ENCODE measurements at places on chromosomes 12 and 14.

DNA sequence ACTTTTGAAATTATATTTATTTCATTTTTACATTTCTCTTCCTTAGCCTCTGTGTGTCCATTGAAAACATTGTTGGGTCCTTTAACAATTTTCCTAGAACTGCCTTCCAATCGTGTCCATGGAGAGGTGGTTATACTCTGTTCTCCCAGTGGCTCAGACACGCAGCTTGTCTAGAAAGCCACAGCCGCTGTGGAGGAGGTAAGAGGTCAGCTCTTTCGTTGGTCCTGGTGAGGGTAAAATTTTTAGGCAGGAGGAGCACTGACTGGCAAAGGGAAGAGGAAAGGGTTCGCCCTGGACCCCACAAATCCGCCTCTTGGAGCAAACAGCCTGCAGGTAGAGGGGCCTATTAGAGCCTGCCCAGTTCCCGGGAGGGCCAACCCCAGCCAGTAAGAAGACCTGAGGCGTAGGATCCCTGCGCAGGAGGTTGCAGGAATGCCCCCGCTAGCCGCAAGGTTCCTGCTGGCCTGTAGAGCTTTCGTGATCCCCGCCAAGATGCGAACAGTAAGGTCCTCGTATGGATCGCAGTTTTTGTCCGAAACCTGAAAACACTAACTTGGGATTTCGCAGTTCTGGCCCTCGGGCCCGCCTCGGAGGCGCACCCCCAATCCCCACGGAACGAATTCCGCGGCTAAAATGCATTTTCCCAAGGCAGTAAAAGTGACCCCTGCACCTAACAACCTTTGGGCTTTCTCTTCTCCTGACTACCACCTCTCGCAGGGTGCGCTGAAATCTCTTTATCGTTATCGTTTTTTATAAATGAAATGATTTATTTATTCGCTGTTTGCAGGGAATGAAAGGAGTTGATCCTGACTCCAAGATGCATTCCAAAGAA, 7.5 kb upstream of the PAX9 start:
- DNase-seq: no peak

GRCh38 chr14:103002578-103003350, 54.6 kb downstream of the CDC42BPB start:
- no peak for DNase-seq

- DNase-seq: peak; percentile 53
Observed at GRCh38 chr14:51977075-51977474, 12.3 kb upstream of the RTRAF start.

DNA sequence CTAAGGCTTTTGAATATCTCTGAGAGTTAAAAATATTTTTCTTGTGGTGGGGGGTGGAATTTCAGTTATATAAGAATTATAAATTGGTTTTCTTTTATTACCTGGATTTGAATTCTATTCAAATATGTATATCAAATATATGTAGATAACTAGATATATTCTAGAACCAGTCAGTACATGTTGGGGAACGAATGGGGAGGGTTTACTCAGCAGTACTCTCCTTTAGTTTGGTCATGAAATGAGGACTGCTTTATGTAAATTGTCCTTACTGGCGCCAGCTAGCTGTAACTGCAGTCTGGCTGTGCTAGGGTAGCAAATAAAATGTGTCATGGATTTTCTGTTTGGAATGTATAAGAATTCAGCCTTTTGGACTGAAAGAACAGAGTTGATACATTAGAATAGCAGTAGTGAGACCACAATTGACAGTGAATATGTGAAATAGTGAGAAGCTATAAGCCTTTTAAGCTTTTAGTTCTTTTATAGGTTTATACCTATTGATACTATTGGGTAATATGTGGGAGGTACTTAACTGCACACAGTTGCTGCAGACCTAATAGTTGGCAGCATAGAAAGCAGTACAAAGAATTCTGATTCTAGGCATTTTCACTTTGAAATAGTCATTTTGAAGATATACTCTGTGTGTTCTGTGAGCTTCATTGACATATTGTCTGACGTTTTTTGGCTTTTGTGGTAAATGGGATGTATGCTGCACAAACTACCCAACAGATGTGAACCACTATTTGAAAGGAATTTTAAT, 29.0 kb downstream of the ATF7IP start:
- DNase-seq: peak; percentile 86

DNA sequence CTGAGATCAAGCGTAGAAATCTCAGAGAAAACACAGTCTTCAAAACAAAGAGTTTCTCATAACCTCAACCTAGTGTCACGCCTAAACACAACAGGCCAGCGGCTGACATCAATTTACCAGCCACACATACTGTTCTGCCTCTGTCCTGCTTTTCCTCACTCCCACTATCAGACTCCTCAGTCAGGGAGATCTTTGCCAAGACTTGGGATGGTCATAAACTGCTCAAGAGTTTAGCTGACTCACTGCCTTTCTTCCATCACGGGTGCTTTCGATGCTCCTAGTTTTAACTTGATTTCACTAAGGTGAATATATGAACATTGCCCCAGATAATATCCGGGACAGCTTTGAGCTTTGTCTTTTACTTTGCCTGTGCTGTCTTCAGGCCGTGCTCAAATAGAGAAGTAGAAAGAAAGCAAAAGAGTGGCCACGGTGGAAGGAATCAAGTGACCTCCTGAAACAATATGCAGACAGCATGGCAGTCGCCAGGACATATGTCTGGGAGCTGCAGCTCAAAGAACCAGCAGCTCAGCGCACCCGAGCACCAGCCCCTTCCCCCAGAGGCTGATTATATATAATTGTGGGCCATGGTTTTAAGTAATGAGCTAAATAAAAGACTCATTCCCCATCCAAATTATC, 12.1 kb downstream of the MDM1 start:
- DNase-seq: peak; percentile 68

GRCh38 chr12:132559652-132560363, 50.6 kb downstream of the LRCOL1 start:
- peak; percentile 33 for DNase-seq

DNA sequence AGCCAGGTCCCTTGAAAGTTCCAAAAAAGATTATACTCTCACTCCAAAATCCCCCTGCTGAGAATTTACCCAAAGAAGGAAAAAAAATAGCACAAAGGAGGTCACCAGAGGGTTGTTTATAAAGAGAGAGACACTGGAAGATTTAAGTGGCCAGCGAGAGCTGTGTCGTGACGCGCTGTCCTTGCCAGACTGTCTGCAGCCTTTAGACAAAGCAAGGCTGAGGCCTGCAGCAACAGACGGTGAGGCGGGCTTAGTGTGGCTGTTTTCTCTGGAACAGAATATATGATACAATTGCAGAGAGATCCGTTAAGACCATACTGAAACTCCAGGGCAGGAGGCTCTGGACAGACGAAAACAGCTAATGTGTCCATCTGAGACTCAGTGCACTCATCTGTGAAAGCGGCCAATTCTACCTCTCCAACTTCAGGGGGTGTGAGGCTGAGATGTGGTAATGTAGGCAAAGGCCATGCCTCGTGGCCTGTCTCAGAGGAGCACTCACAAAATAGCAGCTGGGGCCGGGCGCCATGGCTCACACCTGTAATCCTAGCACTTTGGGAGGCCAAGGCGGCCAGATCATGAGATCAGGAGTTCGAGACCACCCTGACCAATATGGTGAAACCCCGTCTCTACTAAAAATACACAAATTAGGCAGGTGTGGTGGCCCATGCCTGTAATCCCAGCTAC, 36.2 kb downstream of the ANAPC7 start:
- DNase-seq: no peak

GRCh38 chr12:117724543-117724942, 244.2 kb downstream of the KSR2 start:
- no peak for DNase-seq

DNA sequence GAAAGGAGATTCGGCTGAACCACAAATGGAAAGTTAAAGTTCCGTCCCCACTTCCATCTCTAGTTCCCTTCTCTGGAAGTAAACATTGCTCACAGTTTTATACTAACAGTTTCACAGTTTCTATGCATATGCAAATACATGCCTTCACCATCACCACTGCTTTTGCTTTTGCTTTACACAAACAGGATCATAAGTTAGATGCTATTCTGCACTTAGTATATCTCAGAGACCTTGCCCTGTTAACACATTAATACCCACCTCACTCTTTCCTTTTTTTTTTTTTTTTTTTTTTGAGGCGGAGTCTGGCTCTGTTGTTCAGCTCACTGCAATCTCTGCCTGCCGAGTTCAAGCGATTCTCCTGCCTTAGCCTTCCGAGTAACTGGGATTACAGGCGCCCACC, 890 bp downstream of the TEP1 start:
- peak; percentile 25 for DNase-seq

GRCh38 chr12:2248901-2249381, 196.2 kb downstream of the CACNA1C start:
- DNase-seq: no peak

- peak; percentile 83 for DNase-seq
Observed at GRCh38 chr12:127162902-127163301, 1104.1 kb upstream of the TMEM132C start.

- no peak for DNase-seq
Observed at GRCh38 chr12:47734725-47735480, 9.6 kb upstream of the ENDOU start.

GRCh38 chr14:105465209-105466031, 9.2 kb upstream of the CRIP2 start:
- no peak for DNase-seq

DNA sequence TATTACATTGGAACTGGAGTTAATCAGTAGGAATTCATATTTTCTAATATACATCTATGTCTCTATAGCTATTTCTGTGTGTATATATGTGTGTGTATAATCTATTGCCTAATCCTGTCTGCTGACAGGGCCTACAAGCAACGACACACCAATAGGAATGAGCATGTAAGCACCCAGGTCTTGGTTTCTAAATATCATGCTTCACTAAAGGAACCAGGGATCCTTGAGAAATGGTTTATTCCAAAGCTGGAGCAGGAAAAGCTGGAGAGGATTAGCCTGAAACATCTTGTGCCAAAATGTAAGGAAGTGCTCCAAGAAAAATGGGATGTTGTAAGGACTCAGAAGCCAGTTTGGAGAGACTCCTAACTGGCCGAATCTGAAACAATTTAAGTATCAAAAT, 29.3 kb upstream of the LGALS3 start:
- peak; percentile 34 for DNase-seq

GRCh38 chr14:63241096-63241495, 36.9 kb downstream of the RHOJ start:
- no peak for DNase-seq

- DNase-seq: peak; percentile 90
Observed at GRCh38 chr12:92539110-92539749, 163.6 kb upstream of the PLEKHG7 start.

DNA sequence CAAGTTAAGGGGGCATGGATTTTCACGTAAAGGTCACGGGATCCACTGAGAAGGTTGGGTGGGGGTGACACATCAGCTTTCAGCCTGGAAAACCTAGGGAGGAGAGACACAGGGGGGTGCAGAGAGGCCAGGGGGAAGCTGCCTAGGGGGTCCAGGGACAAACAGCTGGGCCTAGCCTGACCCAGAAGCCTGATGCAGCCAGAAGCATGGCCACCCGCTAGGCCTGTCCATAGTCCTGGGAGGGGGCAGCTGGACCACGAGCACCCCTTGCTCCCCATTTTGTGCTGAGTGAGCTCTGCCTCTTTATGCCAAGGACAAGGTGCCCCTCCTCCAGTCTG, 322.7 kb upstream of the RTL1 start:
- DNase-seq: no peak

- peak; percentile 19 for DNase-seq
Observed at GRCh38 chr14:80456209-80456608, 244.9 kb upstream of the DIO2 start.

GRCh38 chr14:76644855-76645518, 116.3 kb upstream of the VASH1 start:
- peak; percentile 34 for DNase-seq

- peak; percentile 7 for DNase-seq
Observed at GRCh38 chr14:23376482-23377197, at the start of gene CMTM5. Gene CMTM5 (plus strand): TSS chr14:23377046. CDS start chr14:23377252, 206 bp downstream.

- no peak for DNase-seq
Observed at GRCh38 chr12:52369211-52369610, 1.9 kb upstream of the KRT85 start.

DNA sequence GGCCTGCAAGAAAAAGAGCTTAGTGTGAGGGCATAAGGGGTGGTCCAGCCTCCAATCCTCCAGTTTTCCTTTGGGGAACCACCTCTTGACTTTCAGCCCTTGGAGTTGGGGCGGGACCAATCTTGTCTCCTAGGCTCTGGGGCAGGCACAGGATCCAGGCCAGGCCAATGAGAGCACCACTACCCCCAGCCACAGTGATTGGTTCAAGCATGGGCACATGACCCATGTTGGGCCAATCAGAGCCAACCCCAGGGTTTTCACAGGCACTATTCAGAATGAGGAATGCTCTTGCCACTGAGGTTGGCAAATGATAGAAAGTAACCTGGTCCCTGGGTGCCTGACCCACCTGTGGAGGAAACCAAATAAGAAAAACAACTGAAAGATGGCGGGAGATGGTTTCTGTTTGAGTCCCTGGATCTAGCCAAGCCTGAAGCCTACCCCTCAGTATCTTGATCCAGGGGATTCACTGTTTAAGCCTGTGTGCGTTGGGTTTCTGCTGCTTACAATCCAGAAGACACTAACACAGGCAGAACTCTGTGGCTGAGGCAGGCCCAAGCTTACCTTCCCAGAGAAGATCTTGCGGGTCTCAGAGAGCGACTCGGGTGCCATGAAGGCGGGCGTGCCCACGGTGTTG, 42.9 kb downstream of the P2RX4 start:
- DNase-seq: no peak

- no peak for DNase-seq
Observed at GRCh38 chr14:90556666-90557450, 160.0 kb downstream of the CALM1 start.

DNA sequence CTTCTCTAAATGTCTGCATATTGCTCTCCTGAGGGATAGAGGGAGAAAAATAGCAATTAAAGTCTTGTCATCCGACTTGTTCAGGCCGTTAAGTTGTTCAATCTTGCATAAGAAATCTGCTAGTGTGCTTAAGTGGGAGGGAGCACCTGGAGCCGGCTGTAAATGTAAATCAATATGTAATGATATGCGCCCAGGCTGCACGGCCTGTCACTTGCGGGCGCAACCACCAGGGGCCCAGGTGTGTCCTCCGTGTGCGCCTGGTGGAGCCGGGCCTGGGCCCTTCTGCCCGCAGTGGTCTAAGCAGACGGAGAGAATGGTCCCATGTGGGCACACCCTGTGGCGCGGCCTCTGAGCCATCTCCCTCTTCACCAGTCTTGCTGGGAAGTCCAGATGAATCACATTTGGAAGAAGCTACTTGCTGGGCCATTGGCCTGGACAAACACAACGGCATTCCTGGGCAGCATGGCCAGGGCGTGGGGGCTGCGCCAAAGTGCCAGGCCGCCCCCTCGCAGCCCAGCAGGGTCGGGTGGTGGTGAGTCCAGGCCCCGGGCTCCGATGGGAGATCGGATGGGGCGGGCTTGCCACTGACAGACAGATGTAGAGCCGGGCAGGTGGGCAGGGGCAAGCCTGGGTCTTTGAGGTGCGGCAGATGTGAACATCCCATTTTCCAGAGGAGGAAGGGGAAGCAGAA, 193.3 kb upstream of the C14orf180 start:
- DNase-seq: no peak
